Sigmoid colon (tissue), 7 donors: ENCODE measurements at places on chromosomes 7 and 10.

GRCh38 chr10:48444861-48445841 lies 138.7 kb downstream of the MAPK8 start:
- DNase-seq, result peak; percentile 53
- no peaks in the 10 kb centered on the region for H3K36me3 ChIP-seq
- no peak overlapping the region for H3K27ac ChIP-seq
- H3K4me3 ChIP-seq, result no peak overlapping the region

- no peaks in the 10 kb centered on the region for H3K27me3 ChIP-seq
- H3K4me3 ChIP-seq, result no peak overlapping the region
- no peak for DNase-seq
- peaks cover 4% of the 10 kb centered on the region for H3K36me3 ChIP-seq
Measured at GRCh38 chr10:50331486-50331885, 80.2 kb upstream of the ASAH2 start.

GRCh38 chr10:61760943-61761824 lies 98.5 kb downstream of the CABCOCO1 start:
- no peaks in the 10 kb centered on the region for H3K36me3 ChIP-seq
- H3K4me3 ChIP-seq, result no peak overlapping the region
- no peak for DNase-seq
- no peaks in the 10 kb centered on the region for H3K27me3 ChIP-seq
- peaks cover 12% of the 10 kb centered on the region for H3K4me1 ChIP-seq
- peak overlapping the region; percentile 52 for H3K27ac ChIP-seq

- no peaks in the 10 kb centered on the region for H3K36me3 ChIP-seq
- no peak overlapping the region for H3K27ac ChIP-seq
- no peaks in the 10 kb centered on the region for H3K27me3 ChIP-seq
- no peak for DNase-seq
- H3K4me1 ChIP-seq, result no peaks in the 10 kb centered on the region
Measured at GRCh38 chr10:23630885-23631284, 192.0 kb downstream of the OTUD1 start.

GRCh38 chr10:98556061-98556460 lies 109.3 kb upstream of the HPS1 start:
- DNase-seq, result no peak
- H3K27me3 ChIP-seq, result no peaks in the 10 kb centered on the region
- no peak overlapping the region for H3K4me3 ChIP-seq
- no peaks in the 10 kb centered on the region for H3K4me1 ChIP-seq
- no peaks in the 10 kb centered on the region for H3K36me3 ChIP-seq

- no peak for DNase-seq
- no peak overlapping the region for H3K4me3 ChIP-seq
- no peaks in the 10 kb centered on the region for H3K27me3 ChIP-seq
- H3K4me1 ChIP-seq, result peaks cover 35% of the 10 kb centered on the region
- no peaks in the 10 kb centered on the region for H3K36me3 ChIP-seq
Measured at GRCh38 chr10:71234004-71234894, 21.9 kb downstream of the UNC5B start.

DNA sequence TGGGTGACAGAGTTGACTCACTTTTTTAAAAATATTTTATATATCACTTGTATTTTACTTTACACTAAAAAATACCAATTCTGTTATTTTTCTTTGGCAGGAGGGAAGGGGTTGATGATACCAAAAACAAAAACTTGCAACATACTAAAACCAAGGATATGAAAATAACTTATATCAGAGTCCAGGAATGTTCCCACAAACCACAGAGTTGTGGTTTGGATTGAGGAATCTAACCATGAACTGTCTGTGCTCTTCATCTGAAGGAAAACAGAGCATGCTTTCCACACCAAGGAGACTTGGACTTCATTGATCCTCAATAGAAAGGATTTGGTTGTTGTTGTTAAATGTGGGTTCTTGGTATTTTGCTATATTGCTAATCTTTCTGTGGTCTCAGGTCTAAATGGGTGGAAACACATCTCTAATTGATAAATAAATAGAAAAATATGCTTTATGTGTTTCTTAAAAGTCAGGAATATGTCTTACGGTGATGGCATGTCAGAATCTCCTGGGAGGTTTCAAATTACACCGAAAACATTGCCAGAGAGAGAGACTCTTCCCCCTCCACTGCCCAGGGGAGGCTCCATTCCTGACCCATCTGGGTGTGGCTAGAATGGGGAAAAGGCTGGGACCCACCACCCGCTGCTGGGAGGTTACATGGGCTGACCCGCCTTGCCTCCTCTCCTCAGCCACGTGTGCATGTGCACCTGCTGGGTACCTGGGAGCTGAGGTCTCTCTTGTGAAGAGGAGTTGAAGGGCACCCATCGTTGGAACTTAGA lies 46.9 kb upstream of the STK17A start:
- no peak overlapping the region for H3K4me3 ChIP-seq
- H3K27ac ChIP-seq, result no peak overlapping the region
- no peak for DNase-seq
- H3K36me3 ChIP-seq, result no peaks in the 10 kb centered on the region
- no peaks in the 10 kb centered on the region for H3K4me1 ChIP-seq
- H3K27me3 ChIP-seq, result no peaks in the 10 kb centered on the region

DNA sequence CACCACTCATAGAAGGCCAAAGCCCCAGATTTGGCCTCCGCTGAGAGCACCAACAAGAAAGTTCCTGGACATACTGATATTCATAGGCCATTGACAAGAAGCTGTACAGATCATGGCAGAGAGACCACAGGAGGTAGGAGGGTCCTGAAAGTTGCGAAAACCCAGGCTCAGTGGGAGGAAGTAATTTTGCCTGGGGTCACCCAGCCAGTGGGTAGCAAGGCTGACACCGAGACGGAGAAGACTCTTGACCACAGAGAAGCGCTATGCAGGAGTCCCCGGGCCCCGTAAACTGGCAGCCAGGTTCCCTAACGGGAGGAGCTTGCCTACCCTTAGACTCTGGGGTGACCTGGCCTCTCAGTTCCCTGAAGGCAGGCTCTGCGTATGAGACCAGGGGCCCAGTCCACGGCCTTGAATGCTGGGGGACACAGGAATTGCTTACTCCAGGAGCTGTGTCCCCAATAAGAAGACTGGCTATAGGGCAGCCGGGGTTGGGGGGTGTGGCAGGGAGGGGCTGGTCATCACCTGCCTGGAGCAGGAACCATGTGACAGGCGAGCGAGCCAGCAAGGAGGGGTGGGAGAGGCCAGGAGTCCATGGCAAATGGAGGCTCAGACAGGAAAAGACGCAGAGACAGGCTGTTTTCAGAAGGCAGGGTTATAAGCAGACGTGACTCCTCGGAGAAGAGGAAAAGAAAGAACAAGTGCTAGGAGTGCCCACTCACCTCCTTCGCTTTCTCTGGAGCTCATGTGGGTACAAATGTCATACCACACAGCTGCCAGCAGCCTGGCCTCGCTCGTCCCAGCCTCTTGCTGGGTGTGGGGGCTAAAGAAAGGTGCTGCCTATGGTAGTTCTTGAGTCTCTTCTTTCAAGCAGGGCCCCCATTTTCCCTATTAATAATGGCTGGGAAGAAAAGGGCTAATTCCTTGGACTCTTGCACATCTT lies 24.6 kb upstream of the NPFFR1 start:
- DNase-seq, result no peak
- no peak overlapping the region for H3K4me3 ChIP-seq
- H3K4me1 ChIP-seq, result no peaks in the 10 kb centered on the region
- H3K27ac ChIP-seq, result no peak overlapping the region
- H3K36me3 ChIP-seq, result no peaks in the 10 kb centered on the region

GRCh38 chr7:20574784-20575720 lies 40.4 kb upstream of the ABCB5 start:
- DNase-seq, result no peak
- no peak overlapping the region for H3K4me3 ChIP-seq
- H3K4me1 ChIP-seq, result no peaks in the 10 kb centered on the region
- no peaks in the 10 kb centered on the region for H3K36me3 ChIP-seq

DNA sequence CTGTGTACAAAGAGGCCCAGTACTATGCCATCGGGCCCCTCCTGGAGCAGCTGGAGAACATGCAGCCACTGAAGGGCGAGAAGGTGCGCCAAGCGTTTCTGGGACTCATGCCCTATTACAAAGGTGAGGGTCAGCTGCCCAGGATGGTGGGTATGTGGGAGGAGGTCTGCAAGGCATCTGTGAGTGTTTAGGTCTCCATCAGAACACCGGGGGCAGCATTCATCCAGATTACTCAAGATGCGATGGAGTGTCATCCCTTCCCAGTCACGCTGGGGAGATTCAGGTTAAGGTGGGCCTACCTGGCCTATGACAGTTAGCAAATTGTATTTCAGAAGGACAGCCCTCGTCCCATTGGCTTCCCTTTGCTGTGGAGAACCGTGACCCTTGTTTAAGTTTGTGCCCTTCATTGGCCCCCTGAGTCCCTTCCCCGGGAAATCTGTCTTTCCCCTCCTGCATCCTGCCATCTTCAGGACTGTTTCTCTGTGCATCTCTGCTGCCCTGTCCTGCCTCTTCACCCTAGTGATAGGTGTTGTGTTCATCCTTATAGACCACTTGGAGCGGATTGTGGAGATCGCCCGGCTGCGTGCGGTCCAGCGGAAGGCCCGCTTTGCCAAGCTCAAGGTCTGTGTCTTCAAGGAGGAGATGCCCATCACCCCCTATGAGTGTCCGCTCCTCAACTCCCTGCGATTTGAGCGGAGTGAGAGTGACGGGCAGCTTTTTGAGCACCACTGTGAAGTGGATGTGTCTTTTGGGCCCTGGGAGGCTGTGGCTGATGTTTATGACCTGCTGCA lies 9.8 kb downstream of the KCTD7 start:
- no peak overlapping the region for H3K4me3 ChIP-seq
- no peak overlapping the region for H3K27ac ChIP-seq
- H3K27me3 ChIP-seq, result no peaks in the 10 kb centered on the region
- H3K36me3 ChIP-seq, result peaks cover 35% of the 10 kb centered on the region
- H3K4me1 ChIP-seq, result no peaks in the 10 kb centered on the region

- no peak overlapping the region for H3K4me3 ChIP-seq
- no peak overlapping the region for H3K27ac ChIP-seq
- no peaks in the 10 kb centered on the region for H3K36me3 ChIP-seq
- no peak for DNase-seq
Measured at GRCh38 chr10:101238732-101239105, 9.5 kb upstream of the LBX1 start.

GRCh38 chr7:94620703-94621118 lies 35.2 kb downstream of the SGCE start:
- H3K27me3 ChIP-seq, result no peaks in the 10 kb centered on the region
- no peak overlapping the region for H3K4me3 ChIP-seq

DNA sequence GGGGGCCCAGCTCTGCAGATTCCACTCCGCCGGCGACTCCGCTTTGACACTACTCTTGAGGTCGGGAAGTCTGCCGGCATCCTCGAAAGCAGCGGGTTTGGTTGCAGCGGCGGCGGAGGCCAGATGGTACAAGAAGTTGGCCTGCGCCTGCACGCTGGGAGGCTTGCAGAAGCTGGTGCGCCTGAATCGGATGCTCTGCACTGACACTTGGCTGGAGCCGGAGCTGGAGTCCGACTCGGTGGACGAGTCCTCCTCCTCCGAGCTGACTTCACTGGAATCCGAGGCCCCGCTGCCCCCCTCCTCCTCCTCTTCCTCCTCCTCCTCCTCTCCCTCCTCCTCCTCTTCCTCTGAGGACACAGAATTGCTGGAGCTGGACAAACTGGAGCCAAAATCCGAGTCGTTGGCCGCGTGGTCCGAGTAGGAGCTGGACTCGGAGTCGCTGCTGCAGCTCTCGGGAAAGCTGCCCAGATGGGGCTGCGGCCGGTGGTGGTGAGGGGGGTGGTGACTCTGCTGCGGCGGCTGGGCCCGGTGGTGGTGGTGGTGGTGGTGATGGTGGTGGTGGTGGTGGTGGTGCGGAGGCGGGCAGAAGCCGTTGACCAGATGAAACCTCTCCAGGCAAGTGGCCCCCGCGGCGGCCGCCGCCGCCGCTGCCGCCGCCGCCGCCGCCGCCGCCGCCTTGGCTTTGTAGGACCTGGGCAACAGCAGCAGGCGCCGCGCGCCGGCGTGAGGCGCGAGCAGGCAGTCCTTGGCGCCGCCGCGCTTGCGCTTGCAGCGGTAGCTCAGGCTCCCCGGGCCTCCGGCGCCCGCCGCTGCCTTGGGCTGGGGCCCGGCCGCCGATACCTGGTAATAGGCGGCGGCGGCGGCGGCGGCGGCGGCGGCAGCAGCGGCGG lies 9.0 kb downstream of the SKIDA1 start:
- peak; percentile 83 for DNase-seq
- H3K27me3 ChIP-seq, result peaks cover 6% of the 10 kb centered on the region
- peak overlapping the region; percentile 64 for H3K4me3 ChIP-seq
- H3K4me1 ChIP-seq, result peaks cover 24% of the 10 kb centered on the region

DNA sequence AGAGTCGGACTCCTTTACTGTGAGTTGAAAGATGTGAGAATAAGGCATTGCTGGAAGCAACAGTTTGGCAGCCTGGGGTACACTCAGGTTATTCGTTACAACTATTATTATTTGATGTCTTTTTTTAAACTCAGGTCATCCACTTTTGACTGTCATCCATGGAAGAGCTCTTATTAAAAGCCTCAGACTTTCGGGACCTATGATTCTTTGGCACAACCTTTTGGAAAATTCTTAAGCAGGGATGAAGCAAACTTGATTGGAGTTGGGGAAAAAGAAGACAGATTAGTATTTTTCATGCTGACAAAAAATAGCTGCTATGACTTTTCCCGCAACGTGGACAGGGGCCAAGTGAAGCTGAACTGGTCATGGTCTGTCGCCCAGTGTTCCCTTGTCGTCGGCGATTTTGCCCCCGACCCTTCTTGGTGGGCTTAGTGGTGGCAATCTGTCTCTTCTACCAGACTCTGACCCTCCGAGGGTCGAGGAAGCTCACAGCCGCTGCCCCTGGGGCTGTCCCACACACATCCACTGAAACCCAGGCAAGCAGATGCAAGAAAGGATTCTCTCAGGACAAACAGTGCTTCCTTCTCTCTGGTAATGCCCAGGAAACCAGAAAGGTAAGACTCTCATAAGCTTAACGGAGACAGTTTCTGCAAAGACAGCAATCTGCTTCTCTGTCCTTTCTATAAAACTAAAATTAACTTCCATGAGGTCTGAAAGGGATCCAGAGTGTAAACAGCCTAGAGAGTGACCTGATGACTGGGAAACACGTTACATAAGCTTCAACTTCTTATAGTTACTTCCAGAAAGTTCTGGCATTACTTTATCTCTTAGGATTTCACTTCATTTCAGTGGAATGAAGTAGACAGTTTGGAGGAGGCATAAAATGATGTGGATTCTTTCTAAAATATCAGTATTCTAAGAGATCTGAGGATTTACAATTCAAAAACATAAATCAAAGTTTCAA lies 1.0 kb downstream of the CPED1 start:
- DNase-seq, result peak; percentile 70
- no peaks in the 10 kb centered on the region for H3K27me3 ChIP-seq
- peak overlapping the region; percentile 88 for H3K27ac ChIP-seq
- no peaks in the 10 kb centered on the region for H3K36me3 ChIP-seq
- peaks cover 14% of the 10 kb centered on the region for H3K4me1 ChIP-seq
- peak overlapping the region; percentile 55 for H3K4me3 ChIP-seq

- H3K36me3 ChIP-seq, result no peaks in the 10 kb centered on the region
- no peak overlapping the region for H3K27ac ChIP-seq
- H3K27me3 ChIP-seq, result no peaks in the 10 kb centered on the region
- no peak for DNase-seq
- peaks cover 4% of the 10 kb centered on the region for H3K4me1 ChIP-seq
Measured at GRCh38 chr7:88109612-88110011, 110.2 kb downstream of the SRI start.

DNA sequence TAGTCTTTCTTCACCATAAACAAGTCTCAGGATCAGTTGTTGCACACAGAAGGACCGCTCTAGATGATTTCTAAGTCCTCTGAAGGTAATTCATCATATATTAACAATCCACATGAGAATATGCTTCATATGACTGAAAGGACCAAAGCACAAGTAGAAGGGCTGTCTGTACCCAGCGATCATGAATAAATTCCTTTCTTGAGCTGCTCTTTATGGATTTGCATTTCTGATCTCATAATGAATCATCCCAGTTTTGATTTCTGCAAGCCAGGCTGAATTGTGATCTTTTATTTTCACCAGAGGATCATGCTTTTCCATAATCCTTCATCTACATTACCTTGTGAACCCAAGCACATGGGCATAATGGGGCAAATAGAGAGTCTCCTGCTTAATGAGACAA lies 675.6 kb downstream of the MAGI2 start:
- H3K4me3 ChIP-seq, result no peak overlapping the region
- no peak overlapping the region for H3K27ac ChIP-seq
- H3K4me1 ChIP-seq, result no peaks in the 10 kb centered on the region
- no peak for DNase-seq
